Iris pigment epithelial cell (primary cell): ENCODE measurements at places on chromosomes 7 and 10.
A peak's percentile ranks its signal among the peaks of the same experiment; 100 is the strongest.

DNA sequence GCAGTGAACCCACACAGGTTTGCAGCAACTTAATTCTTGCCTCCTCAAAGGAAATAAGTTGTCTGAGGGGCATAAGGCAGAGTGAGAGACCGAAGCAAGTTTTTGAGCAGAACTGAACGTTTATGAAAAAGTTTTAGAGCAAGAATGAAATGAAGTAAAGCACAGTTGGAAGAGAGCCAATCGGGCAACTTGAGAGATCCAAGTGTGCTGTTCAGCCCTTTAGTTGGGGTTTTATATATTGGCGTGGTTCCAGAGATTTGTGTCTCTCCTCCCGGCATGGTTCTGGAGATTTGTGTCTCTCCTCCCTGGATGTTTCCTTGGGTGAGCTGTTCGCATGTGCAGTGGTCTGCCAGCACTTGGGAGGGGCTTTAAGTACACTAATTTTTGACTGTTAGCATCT lies 141.4 kb upstream of the DGKB start:
- DNase-seq: no peak

- no peak for DNase-seq
These were observed 70.5 kb downstream of the SFMBT2 start for GRCh38 chr10:7340179-7340874.

GRCh38 chr10:12984165-12984747 lies 17.3 kb downstream of the CCDC3 start:
- peak; percentile 10 for DNase-seq

- no peak for DNase-seq
These were observed 20.9 kb upstream of the ARHGAP22 start for GRCh38 chr10:48625826-48626134.

DNA sequence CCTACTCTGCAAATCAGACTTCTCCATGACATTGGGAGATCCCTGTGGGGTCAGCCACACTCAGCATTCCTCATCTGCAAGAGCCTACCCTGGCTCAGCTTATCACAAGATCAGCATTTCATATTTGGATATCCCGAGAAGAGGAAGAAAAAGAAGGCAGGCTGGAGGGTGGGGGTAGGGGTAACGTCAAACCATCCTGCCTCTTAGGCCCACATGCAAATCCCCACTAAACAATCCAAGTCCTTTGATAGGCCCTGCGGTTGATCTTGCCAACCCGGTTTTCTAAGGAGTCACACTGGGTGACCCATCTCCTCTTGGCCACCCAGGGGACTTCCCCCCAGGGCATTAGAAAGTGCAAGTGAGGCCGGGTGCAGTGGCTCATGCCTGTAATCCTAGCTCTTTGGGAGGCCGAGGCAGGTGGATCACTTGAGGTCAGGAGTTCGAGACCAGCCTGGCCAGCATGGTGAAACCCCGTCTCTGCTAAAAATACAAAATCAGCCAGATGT lies 128.0 kb upstream of the CALN1 start:
- no peak for DNase-seq
